ENCODE measurements at places on chromosomes 3 and 15.

DNA sequence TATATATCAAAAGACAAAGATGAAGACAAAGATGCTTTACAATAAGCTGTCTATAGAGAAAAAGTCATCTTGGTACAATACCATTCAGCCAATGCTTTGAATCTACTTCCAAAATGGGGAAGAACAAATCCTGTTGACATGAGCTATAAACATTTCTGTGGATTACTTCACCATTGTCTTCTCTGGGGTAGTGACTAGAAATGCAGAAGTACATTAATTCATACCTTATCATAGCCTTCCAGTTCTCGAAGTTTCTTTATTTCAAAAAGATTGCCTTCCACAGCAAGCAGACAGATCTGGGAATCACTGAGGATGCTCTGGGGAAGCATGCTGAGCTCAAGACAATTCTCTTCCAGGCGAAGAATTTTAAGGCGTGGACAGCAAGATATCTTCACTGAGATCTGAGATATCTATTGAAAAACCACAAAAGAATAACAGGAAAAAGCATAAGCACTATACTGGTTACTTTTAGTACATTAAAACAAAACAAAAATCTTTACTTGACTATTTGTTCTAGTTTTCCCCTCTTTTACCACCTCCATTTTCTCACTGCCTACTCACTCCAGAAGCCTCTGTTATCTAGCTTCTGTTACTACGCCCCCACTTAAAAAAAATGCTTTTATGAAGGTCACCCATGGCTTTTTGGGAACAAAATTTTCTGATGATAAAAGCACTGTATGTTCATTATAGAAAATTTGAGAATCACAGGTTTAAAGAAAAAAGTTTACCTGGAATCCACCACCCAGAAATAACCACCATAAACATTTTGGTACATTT is 3.6 kb downstream of the LRRC57 start:
- no peak for DNase-seq

GRCh38 chr3:189739378-189739777 is 108.2 kb downstream of the TP63 start:
- peak; percentile 21 for DNase-seq

DNA sequence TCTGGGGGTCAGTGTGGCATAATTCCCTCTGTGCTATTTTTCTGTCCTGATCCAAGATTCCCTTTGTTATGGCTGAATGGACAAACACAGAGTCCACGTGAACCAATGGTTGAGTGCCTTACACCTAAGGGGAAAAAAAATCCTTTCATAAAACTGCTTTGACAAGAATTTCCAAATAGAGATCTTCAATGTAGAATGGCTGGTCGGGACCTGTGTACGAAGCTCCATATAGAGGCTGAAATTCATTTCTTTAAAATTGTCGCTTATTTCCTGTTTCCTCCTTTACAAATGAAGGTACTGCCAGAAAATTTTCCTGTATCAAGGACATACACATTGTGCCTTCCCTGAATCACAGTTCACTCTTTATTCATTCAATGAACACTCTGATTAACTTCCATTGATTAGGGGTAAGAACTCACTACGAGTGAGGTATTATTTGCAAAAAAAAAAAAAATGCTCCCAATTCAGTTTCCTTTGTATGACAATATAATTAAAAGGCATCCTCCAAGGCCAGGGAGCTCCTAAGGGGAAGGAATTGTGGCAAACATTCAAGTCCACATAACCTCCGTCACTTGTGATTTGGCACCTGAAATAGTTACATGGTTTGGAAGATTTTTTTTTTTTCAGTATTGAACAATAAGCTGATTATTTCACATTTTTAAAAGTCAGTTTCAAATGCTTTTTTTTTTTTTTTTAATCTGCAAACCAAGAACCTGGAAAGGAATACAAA is 293.8 kb downstream of the MEX3B start:
- DNase-seq: no peak

DNA sequence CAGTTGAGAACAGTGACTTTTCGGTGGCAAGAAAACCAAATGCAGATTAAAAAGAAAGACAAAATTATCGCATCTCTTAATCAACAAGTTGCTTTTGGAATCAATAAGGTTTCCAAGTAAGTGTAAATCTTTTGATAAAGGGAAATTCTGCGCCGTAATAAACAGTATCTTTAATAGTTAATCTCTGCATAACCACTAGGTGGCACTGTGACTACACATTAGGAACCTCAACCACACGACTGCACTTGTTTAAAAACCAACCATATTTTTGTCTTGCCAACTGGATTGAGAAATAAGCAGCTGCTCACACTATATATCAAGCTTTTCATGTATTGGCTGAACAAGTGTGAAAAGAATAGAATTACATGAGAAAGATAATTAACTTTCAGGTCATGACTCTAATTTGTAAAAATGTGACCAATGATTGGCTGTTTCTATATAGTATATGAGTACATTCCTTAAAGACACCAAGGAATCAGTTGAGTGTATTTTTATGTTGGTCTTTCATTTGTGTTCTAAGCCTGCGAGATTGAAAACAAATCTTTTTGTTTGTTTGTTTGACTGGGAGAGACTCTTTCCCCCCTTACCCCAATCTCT is 72.7 kb downstream of the DZIP3 start:
- DNase-seq: peak; percentile 8

DNA sequence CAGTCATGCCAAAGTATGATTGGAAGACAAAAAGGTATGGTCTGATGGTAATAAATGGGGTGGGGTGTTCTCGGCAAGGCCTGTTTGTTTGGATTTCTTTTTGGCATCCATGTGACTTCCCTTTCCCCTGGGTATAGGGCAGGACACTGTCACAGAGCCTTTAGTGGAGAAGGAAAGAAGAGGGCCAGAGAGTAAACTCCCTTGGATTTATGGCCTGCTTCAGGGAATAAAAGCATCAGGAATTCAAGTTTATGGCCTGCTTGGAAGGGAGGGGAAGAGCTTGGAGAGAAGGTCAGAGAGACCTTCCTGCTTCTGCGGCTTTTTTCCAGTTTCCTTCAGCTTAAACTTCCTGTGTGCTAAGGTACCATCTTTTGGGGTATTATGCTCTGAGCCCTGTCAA is 179.4 kb upstream of the ADAMTS9 start:
- no peak for DNase-seq

DNA sequence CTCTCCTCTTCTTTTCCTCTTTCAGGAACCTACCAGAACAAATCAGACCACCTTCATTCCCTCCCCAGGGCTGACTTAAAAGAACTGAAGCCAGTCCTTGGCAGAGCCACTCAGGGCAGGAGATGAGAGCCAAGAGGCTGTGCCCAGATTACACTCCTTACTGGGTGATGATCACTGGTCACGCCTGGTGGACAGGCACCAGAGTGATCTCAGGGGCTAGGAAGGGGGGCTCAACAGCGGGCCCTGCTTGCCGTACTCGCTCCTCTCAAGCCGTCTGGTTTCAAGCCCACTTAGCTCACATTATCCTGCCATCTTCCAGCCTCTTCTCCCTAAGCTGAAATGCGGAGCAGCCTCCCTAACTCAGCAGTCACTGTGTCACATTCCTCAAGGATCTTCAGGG is 1.7 kb upstream of the FAH start:
- no peak for DNase-seq

DNA sequence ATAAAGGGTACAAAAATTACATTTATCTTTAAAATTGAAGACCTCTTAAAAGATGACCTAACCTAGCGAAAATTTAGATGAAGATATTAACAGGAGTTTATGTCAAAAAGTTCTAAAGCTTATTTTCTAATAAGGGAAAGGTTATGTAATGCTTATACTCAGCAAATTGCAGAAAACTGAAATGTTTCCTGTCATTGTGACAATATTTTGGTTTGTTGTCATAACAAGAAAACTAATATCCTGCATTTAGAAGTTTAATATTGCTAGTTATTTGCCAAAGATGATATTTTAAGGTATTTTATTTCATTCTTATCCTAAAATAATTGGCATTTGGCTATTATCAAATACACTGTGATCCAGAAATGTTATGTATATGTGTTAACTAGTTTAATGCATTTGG is 294.5 kb downstream of the C3orf38 start:
- DNase-seq: no peak

GRCh38 chr15:35282965-35283496 is 197.9 kb upstream of the NANOGP8 start:
- DNase-seq: no peak

GRCh38 chr3:66350601-66351000 is 129.8 kb downstream of the SLC25A26 start:
- peak; percentile 15 for DNase-seq

GRCh38 chr3:45182915-45183871 is 37.0 kb upstream of the CDCP1 start:
- DNase-seq: peak; percentile 93

DNA sequence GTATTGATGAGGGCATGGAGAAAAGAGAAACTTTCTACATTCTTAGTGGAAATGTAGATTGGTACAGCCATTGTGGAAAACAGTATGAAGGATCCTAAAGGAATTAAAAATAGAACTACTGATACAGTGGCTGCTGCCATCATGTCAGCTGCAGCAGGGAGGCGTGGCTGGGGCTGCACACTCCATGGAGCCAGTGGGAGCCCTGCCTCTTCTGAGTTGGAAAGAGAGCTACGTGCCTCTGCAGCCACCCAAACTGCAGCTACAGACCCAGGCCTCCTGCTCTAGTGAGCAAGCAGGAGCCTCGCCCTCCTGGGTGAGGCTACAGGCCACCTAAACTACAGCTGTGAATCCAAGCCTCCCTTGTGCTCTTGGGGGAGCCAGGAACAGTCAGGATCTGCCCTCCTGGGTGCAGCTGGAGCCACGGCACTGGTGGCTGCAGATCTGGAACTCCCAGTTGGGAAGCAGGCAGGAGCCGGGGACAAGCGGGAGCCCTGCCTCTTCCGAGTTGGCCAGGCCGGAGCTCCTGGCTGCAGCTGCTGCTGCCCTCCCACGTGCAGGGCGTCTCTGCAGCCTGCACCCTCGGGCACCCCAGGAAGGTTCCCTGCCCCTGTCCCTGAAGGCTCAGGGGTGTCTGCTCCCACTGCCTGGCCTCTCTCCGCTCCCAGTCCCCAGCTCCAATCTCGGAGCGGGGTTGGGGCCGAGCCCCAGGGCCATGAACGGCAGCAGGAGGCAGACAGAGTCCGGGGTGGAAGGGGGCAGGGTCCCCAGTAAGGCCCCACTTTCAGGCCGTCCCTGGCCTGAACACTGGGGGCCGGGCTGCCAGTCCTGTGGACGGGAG is 64.5 kb downstream of the THBS1 start:
- no peak for DNase-seq

- no peak for DNase-seq
Observed at GRCh38 chr3:143526011-143526545, 322.2 kb downstream of the SLC9A9 start.

- no peak for DNase-seq
Observed at GRCh38 chr3:26647078-26647477, 24.5 kb downstream of the LRRC3B start.

DNA sequence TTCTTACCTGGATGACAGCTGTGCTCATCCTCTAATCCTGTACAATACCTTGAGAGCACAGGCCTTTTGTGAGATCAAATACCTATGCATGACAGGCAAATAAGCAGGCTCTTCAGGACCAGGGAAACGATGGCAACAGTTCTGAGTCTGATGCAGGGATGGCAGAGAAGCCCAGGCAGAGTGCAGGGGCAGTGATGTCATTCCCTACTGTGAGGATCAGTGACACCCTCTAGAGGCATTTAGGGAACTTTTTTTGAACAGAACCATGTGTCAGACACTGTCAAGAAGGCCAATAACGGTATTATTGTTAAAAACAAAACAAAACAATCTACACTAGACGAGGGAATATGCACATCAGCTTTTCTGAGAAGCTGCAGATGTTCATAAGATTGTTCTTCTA is 314.8 kb upstream of the CTDSPL start:
- DNase-seq: peak; percentile 21

GRCh38 chr3:38740537-38740936 is 75.5 kb downstream of the SCN10A start:
- DNase-seq: no peak

DNA sequence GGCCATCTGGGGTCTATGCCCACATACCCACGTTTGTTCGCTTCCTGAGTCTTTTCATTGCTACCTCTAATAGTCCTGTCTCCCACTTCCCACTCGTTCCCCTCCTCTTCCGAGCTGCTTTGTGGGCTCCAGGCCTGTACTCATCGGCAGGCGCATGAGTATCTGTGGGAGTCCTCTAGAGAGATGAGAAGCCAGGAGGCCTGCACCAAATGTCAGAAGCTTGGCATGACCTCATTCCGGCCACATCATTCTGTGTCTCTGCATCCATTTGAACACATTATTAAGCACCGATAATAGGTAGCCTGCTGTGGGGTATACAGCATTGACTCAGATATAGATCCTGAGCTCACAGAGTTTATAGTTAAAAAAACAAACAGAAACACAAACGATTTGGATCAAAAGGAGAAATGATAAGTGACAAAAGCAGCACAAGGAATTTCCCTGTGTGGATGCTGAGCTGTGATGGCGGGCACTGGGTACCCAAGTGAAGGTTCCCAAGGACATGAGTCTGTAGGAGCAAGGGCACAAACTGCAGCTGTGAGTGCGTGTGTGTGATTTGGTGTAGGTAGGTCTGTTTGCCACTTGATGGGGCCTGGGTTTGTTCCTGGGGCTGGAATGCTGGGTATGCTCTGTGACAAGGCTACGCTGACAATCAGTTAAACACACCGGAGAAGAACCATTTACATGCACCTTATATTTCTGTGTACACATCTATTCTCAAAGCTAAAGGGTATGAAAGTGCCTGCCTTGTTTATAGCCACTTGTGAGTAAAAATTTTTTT is 35.9 kb downstream of the NR1I2 start:
- DNase-seq: no peak

DNA sequence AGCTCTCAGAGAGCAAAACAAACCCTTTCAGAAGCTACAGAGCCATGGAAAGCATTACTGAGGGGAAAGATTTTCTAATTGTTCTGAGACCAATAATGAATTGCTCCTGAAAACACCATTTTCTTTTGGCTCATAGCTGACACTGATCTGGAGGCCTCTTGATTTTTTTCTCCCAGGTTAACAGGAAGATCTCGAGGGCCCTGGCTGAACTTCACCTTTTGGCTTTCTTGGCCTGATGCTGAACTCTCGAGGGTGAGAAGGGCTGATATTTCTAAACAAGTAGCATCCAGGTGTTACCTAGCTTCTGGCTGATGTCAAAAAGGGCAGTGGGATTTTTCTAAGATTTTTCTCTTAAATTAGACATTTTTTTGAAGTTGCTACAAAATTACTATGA is 19.9 kb upstream of the NFKBIZ start:
- DNase-seq: no peak

DNA sequence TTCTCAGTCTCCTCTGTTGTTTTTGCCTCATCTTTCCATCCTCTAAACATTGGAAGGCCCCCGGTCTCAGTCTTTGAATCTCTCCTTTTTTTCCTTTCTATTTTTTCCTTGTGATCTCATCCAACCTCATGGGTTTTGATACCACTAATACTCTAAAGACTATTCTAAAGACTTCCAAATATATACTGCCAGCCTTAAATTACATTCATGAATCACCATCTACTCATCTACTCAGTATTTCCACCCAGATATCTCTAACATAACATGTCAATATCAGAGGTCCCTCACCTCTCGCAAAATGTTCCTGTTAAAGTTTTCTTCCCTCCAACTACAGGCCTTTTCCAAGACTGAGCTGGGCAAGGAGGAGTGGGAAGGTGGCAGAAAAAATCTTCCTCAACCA is 282.5 kb upstream of the TTC14 start:
- DNase-seq: no peak

Measured in foreskin keratinocyte (primary cell).